ENCODE measurements at places on chromosomes 3 and 15.

- DNase-seq: no peak
Observed at GRCh38 chr15:84981711-84982300, at the start of gene PDE8A. Gene PDE8A, plus strand, starts transcription at chr15:84981856. Its CDS starts 307 bp downstream, at chr15:84982163.

DNA sequence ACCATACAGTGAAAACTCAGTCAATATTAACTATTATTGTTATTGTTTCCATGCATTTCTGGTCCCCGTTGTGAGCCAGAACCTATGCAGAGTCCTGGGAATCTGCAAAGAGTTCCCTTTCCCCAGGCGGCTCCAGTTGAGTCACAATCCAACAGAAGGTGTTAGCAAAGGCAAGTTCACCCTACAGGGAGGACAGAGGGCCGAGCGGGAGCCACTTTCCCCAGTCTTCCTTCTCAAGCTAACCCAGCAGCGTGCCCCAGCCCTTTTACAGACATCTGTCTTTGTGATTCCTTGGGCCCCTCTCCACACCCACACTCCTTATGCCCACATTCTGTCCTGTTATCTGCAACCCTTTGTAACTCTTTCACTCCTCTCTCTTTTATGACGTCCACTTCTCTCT, 13.1 kb upstream of the LTF start:
- no peak for DNase-seq

DNA sequence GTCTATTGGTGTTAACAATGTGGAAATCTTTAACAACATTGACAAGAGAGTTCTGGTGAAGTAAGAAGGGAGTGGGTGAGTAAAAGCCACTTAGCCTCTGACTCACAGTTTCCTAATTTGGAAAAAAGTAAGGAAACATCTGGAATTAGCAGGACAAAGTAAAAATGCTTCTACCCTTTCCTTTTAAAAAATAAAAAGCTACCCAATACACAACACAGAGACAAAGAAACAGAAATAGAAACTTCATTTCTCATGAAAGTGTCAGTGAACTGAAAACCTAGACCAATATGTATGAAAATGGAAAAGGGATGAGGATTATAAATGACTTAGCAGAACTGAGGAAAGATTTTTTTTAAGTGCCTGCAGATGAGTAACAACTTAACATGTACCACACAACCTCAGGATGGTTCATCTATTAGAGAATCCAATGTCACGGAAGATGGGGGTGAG, 65.4 kb downstream of the SSR3 start:
- no peak for DNase-seq

GRCh38 chr15:85793641-85794597, 806 bp downstream of the KLHL25 start:
- DNase-seq: no peak

DNA sequence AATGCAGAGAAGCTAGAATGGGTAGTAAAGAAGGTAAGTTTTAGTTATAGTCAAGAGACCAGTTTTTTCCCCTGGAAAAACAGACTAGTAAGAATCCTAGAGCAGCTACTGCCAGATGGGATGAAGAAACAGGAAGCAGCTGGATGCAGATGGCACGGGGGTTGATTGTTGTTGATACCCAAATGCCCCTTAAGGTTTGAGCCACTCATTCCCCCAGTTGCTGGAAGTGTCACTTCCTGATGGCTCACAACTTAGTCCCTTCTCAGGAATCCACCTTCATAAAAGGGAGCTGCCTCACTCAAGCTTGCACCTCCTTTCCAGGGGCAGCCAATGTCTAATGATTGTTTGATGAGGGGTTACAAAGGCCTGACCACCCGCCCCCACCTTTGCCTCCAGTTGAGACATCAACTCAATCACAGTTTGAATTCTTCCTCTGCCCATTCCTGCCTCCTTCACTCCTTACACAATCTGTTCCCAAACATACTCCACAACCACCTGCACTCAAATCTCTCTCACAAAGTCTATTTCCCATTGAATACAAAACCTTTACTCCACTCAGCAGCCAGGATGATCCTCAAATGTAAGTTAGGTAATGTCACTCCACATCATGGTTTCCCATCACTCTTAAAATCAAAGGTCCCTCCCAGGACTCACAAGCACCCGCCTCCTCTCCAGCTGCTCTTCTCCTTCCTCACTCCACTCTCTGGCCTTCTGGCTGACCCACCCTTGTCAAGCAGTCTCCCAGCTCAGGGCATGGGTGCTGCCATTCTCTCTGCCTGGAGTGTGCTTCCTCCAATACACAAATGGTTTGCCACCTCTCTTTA, 450.1 kb upstream of the THBS1 start:
- no peak for DNase-seq

DNA sequence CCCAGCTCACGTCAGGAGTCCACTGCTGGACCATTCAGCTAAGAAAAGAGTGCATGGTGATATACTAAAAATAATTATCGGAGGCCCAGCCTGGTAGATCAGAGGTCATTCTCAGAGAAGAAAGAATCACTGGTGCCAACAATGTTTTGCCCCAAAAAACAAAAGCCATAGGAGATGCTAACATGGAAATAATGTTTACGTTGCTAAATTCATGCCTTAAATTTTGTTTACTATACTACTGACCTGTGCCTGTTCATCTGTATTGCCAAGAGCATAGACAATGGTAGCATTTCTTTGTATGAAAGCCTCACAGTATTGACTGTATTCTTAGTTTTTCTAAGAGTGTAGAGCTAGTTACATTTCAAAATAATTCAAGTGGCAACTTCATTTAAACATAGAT, 138.1 kb upstream of the GPR149 start:
- DNase-seq: no peak

GRCh38 chr3:13494463-13495350, 14.6 kb downstream of the HDAC11 start:
- no peak for DNase-seq

DNA sequence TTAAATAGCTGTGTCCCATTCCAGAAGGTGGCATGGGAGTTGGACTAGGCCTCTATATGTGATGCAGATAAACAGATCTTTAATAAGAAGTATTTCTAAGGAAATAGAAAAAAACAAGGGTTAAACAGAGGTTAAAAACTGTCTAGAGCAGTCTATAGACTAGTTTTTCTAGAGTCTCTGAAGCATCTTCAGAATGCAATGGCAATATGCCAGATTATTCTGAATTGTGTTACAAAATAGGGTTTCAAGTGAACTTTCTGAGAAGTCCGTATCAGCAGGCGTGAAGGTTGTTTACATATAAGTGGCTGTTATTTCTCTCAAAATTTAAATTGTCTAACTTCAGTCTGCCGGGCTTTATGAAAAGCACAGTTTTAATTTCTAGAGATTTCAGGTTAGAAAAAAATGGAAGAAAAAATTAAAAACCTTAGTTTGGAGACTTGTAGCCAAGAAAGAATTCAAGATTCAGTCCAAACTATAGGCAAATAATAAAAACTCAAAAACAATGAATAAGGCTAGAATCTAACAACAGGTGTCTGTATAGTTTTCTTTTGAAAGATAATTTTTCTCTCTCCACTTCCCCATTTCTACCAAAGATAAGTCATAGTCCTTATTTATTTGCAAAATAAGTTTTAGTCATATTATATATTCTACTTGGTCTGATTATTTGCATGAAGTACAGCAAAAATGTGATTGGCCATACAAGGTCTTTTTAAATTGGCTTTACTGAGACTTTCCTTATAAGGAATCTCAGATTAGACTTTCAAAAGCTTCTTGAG, 55.2 kb downstream of the OSTN start:
- DNase-seq: no peak

DNA sequence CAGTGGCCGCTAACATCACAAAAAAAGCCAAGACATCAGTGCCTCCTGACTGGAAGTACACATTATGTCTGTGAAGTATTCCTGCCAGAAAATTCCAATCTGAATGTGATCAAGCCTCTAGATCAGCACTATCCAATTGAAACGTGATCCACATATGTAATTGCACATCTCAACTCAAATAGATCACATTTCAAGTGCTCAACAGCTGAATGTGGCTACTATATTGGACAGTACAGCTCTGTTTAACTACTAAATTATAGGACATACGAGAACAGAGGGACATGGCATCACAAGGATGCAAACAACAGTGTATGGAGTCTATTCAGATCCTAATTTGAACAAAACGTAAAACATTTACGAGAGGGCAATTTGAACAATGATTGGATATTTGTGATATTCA, 542 bp upstream of the UBAP1L start:
- DNase-seq: no peak

- DNase-seq: no peak
Observed at GRCh38 chr15:26095710-26096330, 232.7 kb upstream of the ATP10A start.

DNA sequence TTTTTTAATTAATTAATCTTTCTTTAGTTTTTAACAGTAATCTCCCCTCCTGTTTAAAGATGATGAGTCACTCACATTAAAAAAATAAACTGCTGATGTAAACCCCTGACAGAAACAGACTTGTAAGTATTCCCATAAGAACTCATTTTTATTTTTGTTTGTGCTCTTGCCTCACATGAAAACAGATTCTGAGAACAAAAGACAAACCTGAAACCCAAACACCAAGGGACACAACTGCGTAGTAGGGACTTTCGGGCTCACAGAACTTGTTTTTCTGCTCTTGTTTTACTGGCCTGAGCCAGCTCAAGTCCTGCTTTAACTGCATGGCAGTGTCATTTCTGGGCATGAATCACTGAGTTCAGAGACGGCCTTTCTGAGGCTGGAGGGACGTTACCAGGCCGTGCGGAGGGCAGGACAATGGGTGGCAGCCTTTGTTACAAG, 600.8 kb downstream of the FOXP1 start:
- DNase-seq: no peak

DNA sequence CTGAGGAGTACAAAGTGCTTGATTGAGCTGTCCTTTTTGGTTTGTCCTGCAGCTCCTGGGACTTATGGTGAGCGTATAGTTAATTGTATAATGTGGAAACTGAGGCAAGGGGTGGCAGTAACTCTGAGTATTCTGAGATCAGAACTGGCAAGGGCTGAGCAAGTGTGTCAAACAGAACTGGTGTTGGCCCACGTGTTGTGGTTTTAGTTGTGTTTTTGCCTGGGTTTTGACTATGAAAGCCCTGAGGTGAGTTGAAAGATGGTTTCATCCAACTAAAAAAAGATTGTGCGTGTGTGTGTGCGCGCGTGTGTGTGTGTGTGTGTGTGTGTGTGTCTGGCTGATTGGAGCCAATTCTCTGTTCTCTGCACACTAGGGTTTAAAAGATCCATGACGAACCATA, 154.1 kb downstream of the EDEM1 start:
- DNase-seq: no peak

- DNase-seq: no peak
Observed at GRCh38 chr3:196740481-196741248, 1.0 kb downstream of the PAK2 start.

DNA sequence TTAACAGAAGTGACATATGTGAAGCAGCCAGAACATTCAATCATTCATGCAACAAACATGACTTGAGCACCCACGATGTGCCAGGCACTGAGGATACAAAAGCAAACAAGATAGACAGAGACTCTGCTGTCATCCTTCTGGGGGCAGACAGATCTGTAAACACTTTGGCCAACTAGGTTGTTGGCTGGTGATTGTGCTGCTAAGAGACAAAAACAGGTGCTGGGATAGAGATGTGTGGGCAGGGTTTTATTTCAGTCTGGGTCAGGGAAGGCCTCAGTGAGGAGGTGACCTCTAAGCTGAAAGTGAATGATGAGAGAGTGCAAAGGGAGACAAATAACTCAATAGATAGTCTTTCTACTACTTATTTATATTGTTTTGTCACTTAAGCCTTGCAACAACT, 147.0 kb upstream of the VEPH1 start:
- no peak for DNase-seq

GRCh38 chr3:181290941-181291340, 301.4 kb upstream of the DNAJC19 start:
- no peak for DNase-seq

DNA sequence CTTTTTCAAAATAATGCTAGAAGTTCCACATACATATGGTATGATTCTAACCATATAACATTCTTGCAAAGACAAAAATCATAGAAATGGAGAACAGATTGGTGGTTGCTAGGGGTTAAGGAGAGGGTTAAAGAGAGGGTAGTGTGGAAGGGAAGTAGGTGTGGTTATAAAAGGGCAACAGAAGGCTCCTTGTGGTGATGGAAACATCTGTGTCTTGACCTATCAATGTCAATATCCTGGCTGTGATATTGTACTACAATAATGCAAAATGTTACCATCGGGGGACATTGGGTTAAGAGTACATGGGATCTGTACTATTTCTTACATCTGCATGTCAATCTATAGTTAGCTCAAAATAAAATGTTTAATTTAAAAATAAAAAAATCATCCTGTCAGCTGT, 67.8 kb upstream of the FSIP1 start:
- no peak for DNase-seq

DNA sequence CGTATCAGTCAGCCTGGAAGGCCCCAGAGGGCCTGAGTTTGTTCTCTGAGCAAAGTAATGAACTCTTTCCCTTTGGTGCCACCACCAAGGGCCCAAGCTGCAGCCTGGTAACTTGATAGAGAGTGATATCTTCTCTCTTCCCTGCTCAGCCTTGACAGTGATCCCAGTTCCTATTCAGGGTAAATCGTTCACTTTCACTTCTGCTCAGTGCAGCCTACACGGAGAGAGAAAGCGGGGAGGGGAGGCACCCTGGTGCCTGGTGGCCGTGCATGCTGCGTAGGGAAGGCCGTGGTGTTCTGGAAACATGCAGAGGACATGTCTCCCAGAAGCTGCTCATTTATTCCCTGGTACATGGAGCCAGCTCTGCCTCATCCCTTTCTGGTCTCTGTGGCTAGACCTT, 54.9 kb downstream of the KIF9 start:
- DNase-seq: no peak

GRCh38 chr15:60993008-60993407, 236.1 kb downstream of the RORA start:
- no peak for DNase-seq

GRCh38 chr15:87817553-87817952, 439.0 kb downstream of the NTRK3 start:
- no peak for DNase-seq

DNA sequence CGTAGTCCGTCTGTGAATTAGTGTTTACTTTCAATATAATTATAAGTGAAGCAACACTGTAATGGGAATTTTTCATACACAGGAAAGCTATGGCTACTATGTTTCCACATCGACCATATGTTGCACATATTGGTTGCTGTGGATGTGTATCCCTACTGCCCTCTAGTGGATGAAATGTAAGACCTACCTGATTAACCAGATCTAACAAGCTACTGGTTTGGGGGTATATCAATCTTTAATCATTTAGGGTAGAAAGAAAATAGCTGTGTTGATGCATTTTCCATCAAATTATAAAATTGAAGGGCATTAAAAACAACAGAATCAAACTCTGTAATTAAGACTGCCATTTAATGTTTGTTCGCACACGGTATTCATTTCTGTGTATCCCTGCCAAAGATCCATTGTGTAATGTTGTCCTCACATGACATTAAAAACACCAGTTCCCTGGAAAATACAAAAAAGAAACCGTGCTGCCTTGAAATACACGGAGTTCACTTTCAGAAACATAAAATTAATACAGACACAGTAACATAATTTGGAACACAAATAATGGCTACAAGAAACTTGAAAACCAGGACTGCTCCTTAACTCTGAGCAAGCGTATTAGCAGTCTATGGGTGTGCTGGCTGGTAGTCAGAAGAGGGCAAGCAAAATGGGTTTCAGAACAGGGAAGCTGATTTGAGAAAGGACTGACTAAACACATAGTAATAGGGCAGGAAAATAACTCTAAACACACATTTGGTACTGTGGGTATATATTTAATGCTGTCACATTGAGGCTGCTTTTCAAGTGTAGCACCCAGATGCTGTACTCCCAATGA, 125.1 kb downstream of the TIGIT start:
- no peak for DNase-seq
